ENCODE measurements at places on chromosomes 4 and X. TPM values are rescaled to one million over a fixed set of nuclear protein-coding genes. Genes with fewer than 3 reads are reported as not detected.

- no peak overlapping the region for H3K27ac ChIP-seq
- H3K4me3 ChIP-seq = no peak overlapping the region
- H3K4me1 ChIP-seq = no peaks in the 10 kb centered on the region
- H3K36me3 ChIP-seq = no peaks in the 10 kb centered on the region
- H3K27me3 ChIP-seq = no peaks in the 10 kb centered on the region
Observed at GRCh38 chrX:109390556-109390955, 91.3 kb downstream of the GUCY2F start.

GRCh38 chr4:22356987-22357596, 158.8 kb downstream of the ADGRA3 start:
- no peaks in the 10 kb centered on the region for H3K27me3 ChIP-seq
- H3K36me3 ChIP-seq = no peaks in the 10 kb centered on the region
- DNase-seq = peak; percentile 22
- H3K4me3 ChIP-seq = no peak overlapping the region
- H3K4me1 ChIP-seq = no peaks in the 10 kb centered on the region

MAN2B2 gene
- total RNA-seq = 27.6 TPM

ENPP6 gene
- total RNA-seq = 0.18 TPM

DNA sequence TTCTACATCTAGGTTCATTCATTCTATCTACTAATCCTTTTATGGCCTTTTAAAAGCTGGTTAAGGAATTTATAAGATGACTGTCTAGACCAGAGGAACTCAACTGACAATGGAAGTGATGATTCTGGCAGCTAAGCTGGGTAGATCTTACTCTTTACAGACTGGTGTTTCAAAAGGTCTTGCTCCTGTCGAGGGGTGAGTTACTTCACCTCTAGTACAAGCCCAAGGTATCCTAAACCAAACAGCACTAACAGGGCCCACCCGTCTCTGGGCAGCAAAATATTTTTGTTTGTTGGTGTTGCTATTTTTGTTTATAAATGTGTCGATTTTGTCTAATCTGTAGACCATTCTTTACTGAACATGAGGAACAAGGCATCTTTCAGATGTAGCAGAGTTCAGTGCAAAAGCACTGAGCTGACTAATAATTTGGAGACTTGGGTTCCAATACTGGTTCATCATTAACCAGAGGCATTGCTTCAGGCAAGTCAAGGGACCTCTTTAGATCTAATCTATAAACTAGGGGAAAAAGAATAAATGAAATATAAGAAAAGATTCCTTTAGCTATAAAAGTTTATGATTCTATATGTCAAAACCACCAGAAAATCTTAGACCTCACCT, 90.3 kb upstream of the FRG1 start:
- no peaks in the 10 kb centered on the region for H3K36me3 ChIP-seq
- H3K27me3 ChIP-seq = no peaks in the 10 kb centered on the region
- H3K4me1 ChIP-seq = no peaks in the 10 kb centered on the region
- H3K27ac ChIP-seq = no peak overlapping the region
- DNase-seq = no peak

DNA sequence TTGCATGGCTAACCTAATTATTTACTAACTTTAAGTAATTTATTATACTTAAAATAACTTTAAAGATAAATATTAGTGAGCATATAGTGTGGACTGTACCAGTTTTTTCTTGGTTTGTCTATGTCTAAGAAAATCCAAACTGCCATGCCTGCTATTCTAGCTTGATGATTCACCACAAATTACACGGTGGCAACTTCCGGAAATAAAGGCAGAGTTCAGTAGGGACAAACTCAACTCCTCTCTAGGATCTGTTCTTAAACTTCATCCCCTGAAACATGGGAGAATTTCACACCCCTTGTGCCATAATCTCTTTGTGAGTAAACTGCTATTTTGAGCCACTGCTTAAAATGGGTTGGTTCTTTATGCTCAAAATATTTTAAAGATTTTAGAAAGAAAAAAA, 213.6 kb upstream of the NRK start:
- H3K4me1 ChIP-seq = no peaks in the 10 kb centered on the region
- H3K36me3 ChIP-seq = no peaks in the 10 kb centered on the region
- no peak for DNase-seq
- H3K4me3 ChIP-seq = no peak overlapping the region
- no peak overlapping the region for H3K27ac ChIP-seq
- H3K27me3 ChIP-seq = no peaks in the 10 kb centered on the region

DNA sequence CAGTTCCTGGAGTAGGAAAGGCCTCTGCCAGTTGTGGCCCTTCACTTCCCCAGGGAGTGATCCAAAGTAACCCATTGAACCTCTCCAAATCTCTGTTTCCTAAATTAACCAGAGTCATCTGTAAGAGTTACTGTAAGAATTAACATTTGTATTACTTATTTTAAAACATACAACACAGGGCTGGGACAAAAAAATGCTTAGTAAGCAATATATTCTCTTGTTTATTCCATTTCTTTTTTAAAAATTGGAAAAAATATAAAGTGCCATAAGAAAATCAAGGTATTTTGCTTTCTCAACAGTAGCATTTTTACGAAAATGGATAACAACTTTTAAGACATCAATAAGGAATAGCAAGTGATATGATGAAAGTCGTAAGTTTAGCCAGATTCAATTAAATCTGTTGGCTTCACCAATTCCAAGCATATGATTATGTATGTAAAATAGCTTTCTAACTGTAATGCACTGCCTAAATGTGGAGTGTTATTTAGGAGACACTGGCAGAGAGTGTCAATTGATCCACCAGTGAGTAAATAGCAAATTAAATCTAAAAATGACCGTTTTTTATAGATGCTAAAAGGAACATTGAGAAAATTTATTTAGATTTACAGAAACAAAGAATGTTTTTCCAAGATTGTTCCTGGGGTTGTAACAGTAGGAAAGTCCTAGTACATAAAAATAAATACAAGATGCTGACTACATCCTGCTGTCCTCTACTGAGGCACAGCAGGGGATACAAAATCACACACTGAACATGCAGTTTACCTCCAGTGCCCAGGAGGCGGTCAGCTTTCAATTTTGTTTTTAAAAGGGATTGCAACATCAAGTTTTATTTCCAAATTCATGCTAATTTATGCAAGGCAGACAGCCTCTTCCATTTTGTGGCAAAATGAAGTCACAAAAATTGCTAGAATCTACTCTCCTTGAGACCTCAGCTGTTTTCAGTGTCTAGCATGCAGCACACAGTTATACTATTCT, 53.7 kb downstream of the GPM6A start:
- no peaks in the 10 kb centered on the region for H3K27me3 ChIP-seq
- no peaks in the 10 kb centered on the region for H3K4me1 ChIP-seq
- DNase-seq = no peak
- H3K27ac ChIP-seq = no peak overlapping the region
- H3K4me3 ChIP-seq = no peak overlapping the region
- no peaks in the 10 kb centered on the region for H3K36me3 ChIP-seq

SEL1L3 gene
- total RNA-seq = 62.3 TPM

DNA sequence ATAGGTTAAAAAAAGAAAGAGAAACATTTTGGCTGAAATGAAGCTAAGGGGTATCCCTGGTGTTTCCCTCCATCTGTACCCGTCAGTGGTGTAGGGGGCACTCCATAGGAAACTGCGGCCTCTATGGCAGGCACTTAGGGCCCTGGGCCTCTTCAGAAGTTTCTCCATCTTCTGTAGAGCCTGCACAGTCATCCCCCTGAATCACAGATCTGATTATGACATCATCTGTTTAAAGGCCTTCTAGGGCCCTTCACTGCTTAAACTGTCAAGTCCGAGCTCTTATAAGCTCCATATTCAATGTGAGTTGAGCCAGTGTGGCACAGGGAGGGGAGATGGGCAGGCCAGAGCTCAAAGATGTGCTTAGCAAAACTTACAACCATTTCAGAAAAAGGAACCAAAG, 241.3 kb downstream of the NR3C2 start:
- DNase-seq = no peak
- H3K4me1 ChIP-seq = peaks cover 5% of the 10 kb centered on the region
- H3K27me3 ChIP-seq = no peaks in the 10 kb centered on the region
- H3K4me3 ChIP-seq = no peak overlapping the region

MXRA5 gene
- not detected for total RNA-seq

DNA sequence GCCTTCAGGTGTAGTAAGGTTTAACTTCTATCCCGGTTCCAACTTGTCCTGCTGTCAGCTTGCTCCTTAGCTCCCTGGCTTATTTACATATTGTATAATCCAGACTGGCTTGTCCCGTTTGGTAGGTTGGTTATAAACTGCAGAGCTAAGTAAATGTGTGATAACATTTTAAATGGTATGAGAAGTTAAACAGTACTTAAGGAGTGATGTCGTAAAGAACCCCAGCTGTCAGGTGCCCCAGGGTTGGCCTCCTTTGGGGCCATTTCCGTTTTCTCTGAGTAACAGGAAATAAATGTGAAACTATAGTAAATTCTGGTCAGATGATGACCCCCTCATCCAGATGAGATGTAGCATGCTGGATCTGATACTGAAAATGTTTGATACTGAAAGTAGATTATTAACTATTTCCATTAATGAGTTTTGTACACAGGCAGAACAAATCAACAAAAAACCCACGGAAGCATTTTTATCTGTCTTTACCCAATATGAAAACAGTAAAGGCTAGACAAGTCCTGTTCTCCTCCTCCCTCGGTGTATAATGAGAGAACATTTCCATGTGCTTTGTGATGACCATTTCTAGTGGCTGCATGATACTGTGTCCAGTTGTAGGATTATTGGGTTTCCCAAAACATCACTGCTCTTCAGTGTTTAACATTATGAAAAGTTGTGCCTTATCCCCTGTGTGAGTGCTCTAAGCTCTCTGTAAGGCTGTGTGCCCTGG, 22.4 kb downstream of the GAB1 start:
- peaks cover 9% of the 10 kb centered on the region for H3K36me3 ChIP-seq
- peak overlapping the region; percentile 81 for H3K27ac ChIP-seq
- peak overlapping the region; percentile 34 for H3K4me3 ChIP-seq
- H3K27me3 ChIP-seq = peaks cover 3% of the 10 kb centered on the region
- H3K4me1 ChIP-seq = peaks cover 27% of the 10 kb centered on the region

CISD2 gene
- total RNA-seq = 40.0 TPM

DNA sequence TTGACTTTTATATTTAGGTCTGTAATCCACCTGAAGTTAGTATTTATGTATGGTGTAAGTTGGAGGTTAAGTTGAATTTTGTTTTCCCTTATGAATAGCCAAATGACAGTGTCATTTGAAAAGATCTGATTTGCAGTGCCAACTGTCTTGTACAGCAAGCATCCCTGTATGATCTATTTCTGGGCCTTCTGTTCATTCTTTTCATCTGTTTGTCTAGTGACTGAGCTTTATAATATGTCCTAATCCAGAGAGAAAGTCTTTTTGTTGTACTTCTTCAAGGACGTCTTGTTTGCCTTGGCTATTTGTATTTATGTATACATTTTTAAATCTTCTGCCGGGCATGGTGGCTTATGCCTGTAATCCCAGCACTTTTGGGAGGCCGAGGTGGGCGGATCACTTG, 39.6 kb downstream of the CDKL5 start:
- no peak overlapping the region for H3K27ac ChIP-seq
- H3K4me3 ChIP-seq = no peak overlapping the region
- H3K4me1 ChIP-seq = no peaks in the 10 kb centered on the region
- no peaks in the 10 kb centered on the region for H3K27me3 ChIP-seq
- H3K36me3 ChIP-seq = no peaks in the 10 kb centered on the region
- DNase-seq = no peak

- DNase-seq = no peak
- H3K4me1 ChIP-seq = no peaks in the 10 kb centered on the region
- H3K27me3 ChIP-seq = no peaks in the 10 kb centered on the region
- no peak overlapping the region for H3K27ac ChIP-seq
Observed at GRCh38 chr4:49036528-49036927, 50.5 kb downstream of the CWH43 start.

DNA sequence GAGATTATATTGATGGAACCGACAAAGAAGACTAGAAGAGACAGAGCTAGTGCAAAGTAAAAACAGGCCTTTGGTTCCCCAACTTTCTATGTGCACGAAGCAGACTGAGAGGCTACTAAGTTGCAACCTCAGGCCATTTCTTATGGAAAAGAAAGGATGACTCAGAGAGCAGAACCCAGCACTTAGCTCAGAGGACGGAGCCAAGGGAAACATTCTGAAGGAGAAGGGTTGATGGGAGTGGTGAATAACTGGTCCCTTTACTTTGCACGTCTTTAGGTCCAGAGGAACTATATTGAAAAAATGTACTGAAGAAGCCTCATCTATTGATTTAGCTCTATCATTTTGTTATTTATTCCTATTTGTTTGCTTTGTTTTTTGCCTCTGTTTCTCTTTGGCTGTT, 182.1 kb downstream of the CPE start:
- no peak overlapping the region for H3K27ac ChIP-seq
- DNase-seq = no peak
- no peaks in the 10 kb centered on the region for H3K4me1 ChIP-seq
- no peaks in the 10 kb centered on the region for H3K36me3 ChIP-seq

- peaks cover 3% of the 10 kb centered on the region for H3K27me3 ChIP-seq
- no peak overlapping the region for H3K27ac ChIP-seq
- no peak for DNase-seq
- H3K4me1 ChIP-seq = no peaks in the 10 kb centered on the region
Observed at GRCh38 chr4:174135936-174136406, 147.5 kb downstream of the FBXO8 start.

VCX2 gene
- not detected for total RNA-seq

SUPT20HL1 gene
- not detected for total RNA-seq

ADAM29 gene
- total RNA-seq = not detected

Data from activated CD8-positive, alpha-beta T cell treated with anti-CD3 and anti-CD28 coated beads, Interleukin-2, amount 10 ng/mL, durations not matched to agents 7 days and 5 days (primary cell).